Smooth muscle cell of the umbilical artery (primary cell): ENCODE measurements at places on chromosomes 11 and 22. TPM values are rescaled to one million over a fixed set of nuclear protein-coding genes. Genes with fewer than 3 reads are reported as not detected.

The ZDHHC13 gene
- 13.4 and 15.1 TPM in 2 replicates for total RNA-seq

The TMEM132A gene
- 163 and 208 TPM in 2 replicates for total RNA-seq

The GAS2 gene
- total RNA-seq = 0.97 and 1.5 TPM in 2 replicates

The TRPM5 gene
- total RNA-seq = not detected in 2 replicates

The F2 gene
- not detected in 2 replicates for total RNA-seq

The SLC22A12 gene
- total RNA-seq = not detected in 2 replicates

The EIF1AD gene
- total RNA-seq = 33.3 and 46.9 TPM in 2 replicates

The MS4A6E gene
- total RNA-seq = not detected in 2 replicates

The NXPE2 gene
- total RNA-seq = 0.09 and 0.30 TPM in 2 replicates

The RPS6KB2 gene
- 34.6 and 38.0 TPM in 2 replicates for total RNA-seq

The SLC43A1 gene
- 12.5 and 17.8 TPM in 2 replicates for total RNA-seq

The TBX1 gene
- total RNA-seq = not detected in 2 replicates

The SAA1 gene
- total RNA-seq = not detected in 2 replicates

The OR5B21 gene
- not detected in 2 replicates for total RNA-seq

The DYNC2H1 gene
- 40.7 and 55.8 TPM in 2 replicates for total RNA-seq
